ENCODE measurements at places on chromosomes 6 and 20.

DNA sequence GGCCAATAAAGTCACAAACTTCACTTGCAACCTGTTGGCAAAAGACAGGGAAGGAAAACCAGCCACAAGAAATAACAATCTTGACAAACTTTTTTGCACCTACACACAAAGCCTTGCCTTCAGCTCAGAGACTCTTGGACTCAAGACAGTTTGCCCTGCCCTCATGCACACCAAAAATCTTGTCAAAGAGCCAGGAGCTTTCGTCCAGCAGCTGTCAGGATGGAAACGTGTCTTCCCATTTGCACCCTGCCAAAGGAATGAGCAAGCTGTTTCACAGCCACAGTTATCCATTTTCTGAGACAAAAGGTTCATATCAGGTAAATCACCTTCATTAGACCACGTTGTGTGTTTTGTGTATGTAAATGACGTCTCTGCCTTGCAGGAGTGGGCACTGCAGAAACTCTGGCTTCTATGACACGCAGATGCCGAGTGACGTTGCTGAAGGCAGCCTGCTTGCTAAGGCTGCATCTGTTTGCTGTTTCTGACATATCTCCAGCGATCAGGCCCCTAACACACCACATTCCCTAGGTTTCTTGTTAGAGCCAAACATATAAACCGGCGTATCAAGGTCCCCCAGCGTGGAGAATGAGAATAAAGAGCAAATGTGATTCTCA, 193.4 kb downstream of the SYNDIG1 start:
- DNase-seq: no peak

GRCh38 chr6:37507690-37508421, 8.2 kb upstream of the CCDC167 start:
- DNase-seq: no peak

DNA sequence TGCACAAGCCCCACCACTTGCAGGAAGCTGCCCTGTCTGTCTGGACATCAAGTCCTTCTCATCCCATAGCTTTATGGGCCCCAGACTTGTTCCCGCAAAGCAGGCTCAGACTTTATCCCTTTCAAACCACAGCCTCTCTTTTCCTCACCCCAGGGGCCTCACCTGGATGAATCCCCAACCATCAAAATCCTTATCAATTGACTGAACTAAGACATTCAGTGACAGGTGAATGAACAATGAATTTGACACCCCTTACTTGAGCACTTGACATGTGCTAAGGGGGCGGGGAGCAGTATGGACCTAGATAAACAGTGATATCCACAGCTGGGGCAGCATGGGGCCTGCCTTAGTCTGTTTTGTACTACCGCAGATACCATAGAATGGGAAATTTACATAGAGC, 5.0 kb downstream of the RAB44 start:
- DNase-seq: no peak

- DNase-seq: no peak
Observed at GRCh38 chr6:41179163-41179562, 16.2 kb upstream of the TREM2 start.

- no peak for DNase-seq
Observed at GRCh38 chr20:24577271-24577909, 108.0 kb downstream of the SYNDIG1 start.

GRCh38 chr20:492159-492558, 29.8 kb upstream of the TBC1D20 start:
- DNase-seq: no peak

All from stimulated activated CD4-positive, alpha-beta T cell treated with anti-CD3 and anti-CD28 coated beads, Interleukin-12 subunit alpha, Interleukin-12 subunit beta, amount 100 ng/mL, for 4 hours (primary cell).